GM12864 (cell line): ENCODE measurements at places on chromosomes 13 and 19.

DNA sequence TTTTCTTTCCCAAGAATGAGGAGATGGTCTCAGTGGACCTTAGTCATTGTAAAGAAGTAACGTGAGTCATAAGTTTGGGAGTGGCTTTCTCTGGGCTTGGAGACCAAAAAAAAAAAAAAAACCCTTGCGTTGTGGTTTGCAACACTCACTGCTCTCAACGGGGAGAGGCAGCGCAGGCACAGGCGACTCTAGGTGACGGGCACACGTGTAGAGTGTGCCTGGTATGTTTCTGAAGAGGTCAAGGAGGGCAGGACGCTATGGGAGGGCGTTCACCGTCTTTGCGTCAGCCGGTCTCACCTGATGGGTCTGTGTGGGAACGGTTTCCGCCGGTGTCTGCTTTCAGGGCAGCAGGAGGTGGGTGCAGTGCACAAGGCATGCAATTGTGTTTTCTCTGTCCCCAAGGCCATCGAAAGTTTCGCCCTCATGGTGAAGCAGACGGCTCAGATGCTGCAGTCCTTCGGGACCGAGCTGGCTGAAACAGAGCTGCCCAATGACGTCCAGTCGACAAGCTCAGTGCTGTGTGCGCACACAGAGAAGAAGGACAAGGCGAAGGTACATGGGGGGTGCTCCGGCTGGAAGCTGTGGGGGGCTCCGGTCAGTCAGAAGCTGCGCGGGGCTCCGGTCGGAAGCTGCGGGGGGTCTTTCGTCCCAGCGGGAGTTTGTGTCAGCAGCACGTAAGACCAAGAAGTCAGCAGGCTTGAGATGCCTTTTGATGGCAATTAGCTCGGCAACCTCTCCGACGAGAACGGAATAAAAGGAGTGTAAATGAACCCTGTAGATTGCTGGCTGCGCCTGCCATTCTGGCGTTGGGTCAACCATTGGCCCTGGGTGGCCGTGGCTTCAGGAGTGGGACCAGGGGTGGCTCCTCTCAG lies 40.8 kb upstream of the F7 start:
- no peak for DNase-seq

GRCh38 chr19:54230031-54230430 lies 7.2 kb upstream of the LILRB3 start:
- no peak for DNase-seq

GRCh38 chr19:56877069-56877715 lies 36.7 kb upstream of the PEG3 start:
- no peak for DNase-seq

DNA sequence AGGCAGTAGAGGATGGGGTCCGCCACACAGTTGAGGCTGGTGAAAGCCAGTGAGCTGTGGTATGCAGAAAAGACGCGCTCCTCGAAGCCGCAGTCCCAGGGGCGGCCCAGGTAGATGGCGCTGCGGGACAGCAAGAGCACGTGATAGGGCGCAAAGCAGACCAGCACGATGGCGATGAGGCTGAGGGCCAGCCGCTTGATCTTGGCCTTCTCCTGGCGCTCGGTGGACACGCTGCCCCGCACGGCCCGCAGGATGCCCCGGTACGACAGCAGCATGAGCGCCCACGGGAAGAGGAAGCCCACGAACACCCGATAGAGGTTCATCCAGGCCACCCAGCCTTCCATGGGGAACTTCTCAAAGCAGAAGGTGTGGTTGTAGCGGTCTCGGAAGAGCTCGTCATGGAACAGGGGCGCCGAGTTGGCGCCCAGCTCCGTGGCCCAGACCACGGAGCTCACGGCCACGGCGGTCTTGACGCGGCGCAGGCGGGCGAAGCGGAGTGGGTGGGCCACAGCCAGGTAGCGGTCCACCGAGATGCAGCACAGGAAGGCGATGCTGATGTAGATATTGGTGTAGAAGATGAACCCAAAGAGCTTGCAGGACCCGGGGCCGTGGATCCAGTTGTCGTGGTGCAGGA lies 6.5 kb upstream of the OPA3 start:
- no peak for DNase-seq

DNA sequence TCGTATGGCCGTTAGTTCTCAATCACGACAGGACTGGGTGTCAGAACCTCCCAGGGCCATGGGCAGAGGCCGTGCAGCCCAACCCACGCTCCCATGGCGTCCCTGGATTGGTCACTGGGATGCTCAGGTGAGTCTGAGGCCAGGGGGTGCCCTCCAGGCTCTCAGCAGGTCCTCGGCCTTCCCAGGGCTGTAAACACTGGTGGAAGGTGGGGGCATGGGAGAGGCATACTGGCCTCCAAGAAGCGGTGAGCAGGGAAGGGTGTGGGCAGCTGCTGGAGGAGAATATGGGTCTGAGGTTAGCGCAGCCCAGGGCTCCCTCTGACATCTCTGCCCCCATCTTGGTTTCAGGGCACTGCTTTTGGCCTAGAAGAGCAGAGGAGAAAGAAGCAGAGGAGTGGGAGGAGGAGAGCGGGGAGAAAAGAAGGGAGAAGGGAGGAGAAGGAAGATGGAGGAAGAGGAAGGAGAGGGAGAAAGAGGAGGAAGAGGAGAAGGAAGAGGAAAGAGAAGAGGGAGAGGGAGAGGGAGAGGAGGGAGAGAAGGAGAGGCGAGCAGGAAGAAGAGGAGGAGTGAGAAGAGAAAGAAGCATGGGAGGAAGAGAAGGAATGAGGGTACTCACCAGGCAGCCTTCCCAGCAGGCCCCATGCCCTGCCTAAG lies 62.3 kb downstream of the CEBPG start:
- no peak for DNase-seq

- DNase-seq = no peak
These were observed 3.6 kb downstream of the MAU2 start for GRCh38 chr19:19324059-19324770.

- DNase-seq = no peak
These were observed 4.2 kb downstream of the NRTN start for GRCh38 chr19:5809053-5809452.

DNA sequence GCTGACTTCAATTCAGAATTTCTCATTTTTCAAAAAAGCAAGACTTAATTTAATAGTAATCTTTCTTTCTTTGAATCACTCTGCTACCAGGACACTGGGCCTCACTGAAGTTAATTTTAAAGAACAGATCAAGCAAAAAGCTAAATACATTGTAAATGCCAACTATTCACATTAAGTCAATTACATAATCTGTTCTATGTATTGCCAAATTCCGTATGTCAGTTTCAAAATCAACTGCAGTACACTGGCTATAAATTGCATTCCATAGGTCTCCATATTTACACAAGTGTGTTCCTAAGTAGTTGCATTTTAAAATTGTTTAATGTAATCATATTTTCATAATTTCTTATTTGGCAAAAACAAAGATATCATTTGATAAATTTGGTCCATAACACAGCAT lies 10.1 kb downstream of the FOXO1 start:
- DNase-seq = no peak

DNA sequence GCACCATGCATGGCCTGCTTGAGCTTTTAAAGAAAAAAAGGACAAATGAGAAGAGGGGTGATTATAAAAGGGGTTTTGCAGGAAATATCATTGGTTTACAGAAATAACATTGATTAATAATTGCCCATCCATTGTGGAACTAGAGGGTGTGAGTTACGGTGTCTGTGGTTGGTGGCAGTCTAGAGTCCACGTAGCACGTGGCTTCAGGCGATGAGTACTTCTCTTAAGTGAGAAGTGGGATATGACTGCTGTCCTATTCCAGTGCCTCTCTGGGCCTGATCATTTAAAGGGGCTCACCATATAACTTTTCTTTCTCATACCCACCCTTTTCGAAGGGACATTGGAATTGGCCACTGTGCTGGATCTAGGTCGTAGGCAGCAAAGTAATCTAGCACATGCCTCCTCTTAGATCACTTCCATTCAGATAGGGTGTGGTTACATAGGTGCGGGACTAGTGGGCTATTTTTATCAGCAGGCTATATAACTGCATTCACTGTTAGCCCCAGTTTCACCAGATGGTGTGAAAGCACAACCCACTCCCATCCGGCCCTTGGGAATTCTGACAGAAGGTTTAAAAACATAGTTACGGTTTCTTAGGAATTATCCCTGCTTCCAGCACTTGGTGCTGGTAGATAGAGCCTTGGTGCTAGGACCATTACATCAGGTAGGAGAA lies 19.9 kb downstream of the PPP5C start:
- no peak for DNase-seq

DNA sequence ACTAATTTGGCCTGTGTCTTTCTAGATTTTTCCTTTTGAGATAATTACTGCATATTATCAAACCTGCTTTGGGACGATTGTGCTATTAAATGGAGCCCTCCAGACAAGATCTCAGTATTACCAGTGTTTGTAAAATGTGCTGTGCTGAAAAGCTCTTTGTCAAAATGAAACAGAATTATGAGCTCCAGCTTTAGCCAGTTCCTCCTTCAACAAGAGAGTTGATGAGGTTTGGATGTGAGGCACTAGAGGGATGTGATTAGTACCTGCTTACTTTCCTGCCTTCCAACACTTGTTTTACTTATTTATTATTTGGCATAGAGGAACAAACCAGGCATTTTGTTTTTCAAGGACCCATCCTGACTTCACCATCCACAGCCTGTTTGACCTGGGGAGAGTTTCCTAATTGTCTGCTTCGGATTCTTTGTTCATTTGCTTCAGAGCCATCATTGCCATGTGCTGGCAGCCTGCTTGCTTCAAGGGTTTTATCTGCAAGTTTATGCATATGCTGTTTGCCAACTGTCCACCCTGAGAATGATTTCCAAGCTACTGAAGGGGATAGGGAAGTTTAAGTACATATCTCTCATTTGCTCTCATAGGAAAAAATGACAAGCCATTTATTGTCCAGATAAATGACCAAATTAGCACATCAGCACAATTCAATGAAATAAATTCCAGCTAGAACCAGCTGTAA lies 32.9 kb upstream of the CPB2 start:
- DNase-seq = no peak

- no peak for DNase-seq
These were observed 791 bp upstream of the ADGRE2 start for GRCh38 chr19:14779151-14779550.

GRCh38 chr13:31016342-31017325 lies 84.2 kb downstream of the TEX26 start:
- DNase-seq = no peak
